Pons (tissue), 1 donor: ENCODE measurements at places on chromosomes 13 and 19.

DNA sequence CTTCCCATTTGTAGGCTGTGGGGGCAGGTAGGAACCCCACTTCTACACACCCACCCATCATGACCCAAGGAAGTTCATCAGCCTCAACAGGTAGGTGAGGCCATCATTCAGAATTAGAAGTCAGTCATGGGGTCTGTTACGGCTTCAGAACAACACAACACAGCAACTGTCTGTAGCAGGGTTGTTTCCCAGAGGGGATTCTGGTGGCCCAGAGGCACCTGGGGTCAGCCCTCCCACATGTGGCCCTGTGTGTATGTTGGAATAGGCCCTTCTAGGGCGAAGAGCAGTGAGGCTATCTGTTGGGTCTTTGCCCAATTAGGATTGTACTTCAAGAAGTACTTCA is 3.4 kb downstream of the IGFLR1 start:
- DNase-seq, result no peak

DNA sequence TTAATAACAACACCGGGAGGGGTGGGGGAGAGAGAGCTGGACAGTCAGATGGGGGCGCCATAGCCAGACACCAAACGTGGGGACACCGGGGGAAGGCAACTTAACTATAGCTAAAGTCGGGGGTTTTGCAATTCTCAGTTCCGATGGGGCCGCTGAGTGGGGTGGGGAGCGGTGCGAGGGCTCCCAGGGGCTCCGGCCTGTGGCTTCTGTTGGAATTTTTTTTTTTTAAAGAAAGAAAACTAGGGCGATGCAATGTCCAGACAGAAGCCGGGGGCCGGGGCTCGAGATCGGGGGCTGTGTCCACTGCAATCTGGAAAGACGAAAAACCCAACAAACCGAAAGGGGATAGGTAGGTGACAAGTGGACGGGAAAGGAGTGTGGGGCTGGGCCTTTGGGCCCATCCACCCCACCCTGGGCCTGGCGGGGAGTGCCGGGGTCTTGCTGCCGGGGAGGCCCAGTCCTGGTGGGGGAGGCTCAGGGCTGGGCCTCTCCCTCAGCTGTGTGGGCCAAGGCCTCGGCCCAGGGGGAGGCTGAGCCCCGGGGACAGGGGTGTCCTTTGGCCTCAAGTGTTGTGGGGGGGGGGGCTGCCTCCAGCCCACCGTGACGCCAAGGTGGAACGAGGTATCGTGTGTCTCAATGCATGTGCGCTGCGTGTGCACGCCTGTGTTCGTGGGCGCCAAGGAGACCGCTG is 17.3 kb downstream of the PRKCSH start:
- no peak for DNase-seq

GRCh38 chr13:44155422-44156293 is 218.0 kb upstream of the SERP2 start:
- DNase-seq, result peak; percentile 51

- DNase-seq, result no peak
Measured at GRCh38 chr19:39411081-39411831, 1.2 kb upstream of the PLEKHG2 start.

DNA sequence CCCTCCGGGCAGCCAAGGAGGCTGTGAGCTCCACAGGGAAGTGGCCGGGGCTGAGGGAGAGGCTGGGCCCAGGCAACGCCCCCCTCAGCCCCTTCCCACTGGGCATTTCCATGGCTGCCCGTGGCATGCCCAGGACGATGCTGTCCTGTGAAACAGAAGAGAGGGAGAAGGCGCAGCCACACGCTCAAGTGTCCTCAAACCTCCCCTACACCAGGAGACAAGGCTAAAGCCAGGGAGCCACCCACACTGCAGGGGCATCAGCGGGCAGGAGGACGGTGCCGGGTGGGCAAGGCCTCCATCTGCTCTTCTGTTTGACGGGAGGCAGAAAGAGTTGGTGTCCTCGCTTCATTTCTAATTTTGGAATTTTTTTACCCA is 14.2 kb upstream of the PROZ start:
- no peak for DNase-seq

- DNase-seq, result peak; percentile 34
Measured at GRCh38 chr13:27170516-27171243, 931 bp downstream of the USP12 start.

DNA sequence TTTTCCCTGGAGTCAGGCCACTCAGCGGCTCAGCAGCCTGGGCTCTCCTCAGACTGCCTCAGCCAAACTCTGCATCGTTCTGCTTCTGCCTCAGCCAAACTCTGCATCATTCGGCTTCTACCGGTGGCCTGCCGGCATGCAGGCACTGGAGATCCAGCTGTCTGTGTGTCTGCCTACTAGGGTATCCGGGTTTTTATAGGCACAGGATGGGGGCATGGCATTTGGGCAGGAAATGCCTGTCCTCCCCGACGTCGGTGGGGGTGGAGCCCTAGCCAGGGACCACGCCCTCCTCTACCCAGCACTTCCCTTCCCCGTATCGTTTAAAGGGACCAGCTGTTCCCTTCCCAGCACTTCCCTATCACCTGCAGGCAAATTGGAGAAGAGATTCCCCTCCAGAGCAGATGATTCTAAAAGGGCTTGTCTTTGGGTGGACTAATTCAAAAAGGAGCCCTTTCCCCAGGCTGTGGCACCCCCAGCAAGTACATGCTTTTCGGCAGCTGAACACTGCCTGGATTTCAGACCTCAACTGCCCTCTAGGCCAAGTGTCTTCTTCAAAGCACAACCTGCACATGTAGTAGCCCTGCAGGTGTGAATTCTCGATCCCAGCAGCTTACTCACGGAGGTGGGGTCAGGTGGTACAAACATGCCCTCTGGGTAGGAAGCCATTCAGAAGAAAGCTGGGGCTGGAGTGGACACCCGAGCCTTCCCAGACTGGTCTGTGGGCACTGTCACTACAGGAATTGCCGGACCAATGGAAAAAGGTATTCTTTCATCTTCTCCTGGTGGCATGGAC is 25.4 kb upstream of the GPR12 start:
- no peak for DNase-seq

- DNase-seq, result no peak
Measured at GRCh38 chr13:50128428-50128931, 113.2 kb downstream of the KCNRG start.

DNA sequence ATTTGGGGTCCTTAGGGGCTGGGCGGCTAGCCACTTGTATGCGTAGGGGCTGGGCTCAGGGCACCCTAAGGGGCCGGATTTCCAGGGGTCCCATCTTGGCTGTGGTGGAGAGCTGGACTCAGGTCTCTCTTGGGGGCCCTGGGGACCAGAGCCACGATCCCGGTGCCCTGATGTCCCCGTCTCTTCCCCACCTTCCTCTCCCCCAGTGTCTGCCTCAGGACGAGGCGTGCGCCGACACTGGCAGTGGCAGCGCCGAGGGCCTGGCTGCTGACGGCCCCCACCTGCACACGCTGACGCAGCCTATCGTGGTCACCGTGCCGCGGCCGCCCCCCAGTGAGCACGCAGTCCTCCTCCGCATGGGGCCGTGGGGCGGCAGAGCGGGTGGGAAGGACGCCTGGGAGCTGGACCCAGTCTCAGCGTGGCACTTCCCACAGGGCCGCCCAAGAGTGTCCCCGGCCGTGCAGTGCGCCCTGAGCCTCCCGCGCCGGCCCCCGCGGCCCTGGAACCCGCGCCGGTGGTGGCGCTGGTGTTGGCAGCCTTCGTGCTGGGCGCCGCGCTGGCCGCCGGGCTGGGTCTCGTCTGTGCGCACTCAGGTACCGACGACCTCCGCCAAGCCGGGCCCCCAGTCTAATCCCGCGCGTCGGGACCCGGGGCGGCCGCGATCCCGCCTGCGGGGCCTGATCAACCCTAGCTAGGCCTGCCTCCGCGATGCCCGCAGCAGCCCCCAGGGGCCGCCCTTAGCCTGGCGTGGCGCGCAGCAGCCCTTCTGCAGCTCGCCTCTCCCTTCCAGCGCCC is 2.7 kb upstream of the SNAPC2 start:
- DNase-seq, result no peak

- DNase-seq, result no peak
Measured at GRCh38 chr13:28620011-28620830, 38.7 kb upstream of the POMP start.

DNA sequence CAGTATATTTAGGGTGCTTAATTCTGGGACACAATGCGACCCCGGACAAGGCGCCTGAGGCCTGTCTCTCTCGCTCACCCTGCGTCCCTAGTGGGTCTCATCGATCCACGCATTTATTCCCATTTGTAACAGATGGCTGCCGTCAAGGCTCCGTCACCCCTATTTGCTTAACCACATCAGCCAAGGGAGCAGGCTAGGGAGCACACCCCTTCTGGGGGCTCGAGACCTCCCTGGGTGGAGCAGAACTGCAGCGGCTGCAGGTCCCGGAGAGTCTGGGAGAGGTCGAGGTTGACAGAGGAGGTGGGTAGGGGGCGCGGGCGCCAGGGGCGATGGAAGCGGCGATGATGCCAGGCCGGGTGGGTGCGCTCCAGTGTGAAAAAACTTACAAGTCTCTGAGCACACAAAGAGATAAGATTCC is 507 bp downstream of the ALG5 start:
- DNase-seq, result no peak

DNA sequence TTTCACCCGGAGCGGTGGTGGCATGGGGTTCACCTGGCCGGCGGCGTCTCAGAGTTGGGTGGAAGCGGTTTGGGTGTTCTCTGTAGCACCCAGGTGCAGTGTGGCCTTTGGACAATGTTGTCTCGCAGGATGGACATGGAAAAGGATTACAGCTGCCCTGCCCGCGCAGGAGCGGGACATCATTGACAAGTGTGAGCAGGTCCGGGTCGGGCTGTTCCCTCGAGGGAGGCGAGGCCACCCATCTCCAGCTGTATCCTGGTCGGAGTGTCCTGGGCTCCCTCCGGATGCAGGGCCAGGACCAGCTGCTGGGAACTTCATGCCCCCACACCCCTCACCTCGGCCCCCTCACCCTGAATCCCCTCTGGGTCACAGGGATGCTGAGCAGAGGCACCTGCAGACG is 7.8 kb upstream of the ZNF14 start:
- DNase-seq, result no peak

DNA sequence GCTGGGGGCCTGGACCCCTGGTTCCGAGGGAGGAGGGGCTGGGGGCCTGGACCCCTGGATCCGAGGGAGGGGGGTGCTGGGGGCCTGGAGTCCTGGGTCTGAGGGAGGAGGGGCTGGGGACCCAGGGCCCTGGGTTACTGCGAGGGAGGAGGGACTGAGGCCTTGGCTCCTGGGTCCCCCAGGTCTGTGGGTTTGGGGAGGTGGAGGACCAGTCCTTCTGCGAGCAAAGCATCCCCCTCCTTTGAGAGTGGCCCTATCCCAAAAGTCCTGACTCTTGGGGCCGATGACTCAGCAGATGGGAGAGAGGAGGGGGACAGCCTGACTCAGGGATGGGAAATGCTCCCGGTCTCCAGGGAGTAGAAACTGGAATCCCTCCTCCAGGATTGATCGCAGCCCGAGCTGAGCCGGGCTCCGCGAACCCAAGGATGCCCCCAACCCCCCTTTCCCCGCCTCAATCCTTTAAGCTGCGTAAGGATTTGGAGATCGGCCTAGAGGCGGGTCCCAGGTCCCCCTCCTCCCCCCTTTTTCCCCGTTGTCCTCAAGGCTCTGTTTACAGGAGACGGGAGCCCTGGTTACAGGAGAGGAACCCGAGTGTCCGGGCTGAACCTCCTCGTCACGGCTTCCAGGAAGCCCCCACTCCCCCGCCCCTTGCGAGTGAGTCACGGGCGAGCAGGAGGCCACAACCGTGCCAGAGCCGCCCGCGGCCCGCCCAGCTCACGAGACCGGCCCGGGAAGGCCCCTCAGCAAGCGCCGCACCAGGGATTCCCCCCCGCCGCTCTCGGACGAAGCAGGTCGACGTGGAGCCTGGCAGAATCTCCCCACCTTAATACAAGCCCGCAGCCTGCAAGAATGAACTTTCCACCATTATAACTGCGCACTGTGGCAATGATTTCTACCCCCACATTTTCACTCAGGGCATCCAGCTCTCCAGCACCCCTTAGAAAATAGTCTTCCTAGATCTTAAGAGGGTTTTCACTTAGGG is 3.0 kb upstream of the ZFP36 start:
- DNase-seq, result peak; percentile 70

- no peak for DNase-seq
Measured at GRCh38 chr19:13842291-13843103, 34.4 kb upstream of the NANOS3 start.

- no peak for DNase-seq
Measured at GRCh38 chr13:48403151-48403631, 9.7 kb downstream of the LPAR6 start.

DNA sequence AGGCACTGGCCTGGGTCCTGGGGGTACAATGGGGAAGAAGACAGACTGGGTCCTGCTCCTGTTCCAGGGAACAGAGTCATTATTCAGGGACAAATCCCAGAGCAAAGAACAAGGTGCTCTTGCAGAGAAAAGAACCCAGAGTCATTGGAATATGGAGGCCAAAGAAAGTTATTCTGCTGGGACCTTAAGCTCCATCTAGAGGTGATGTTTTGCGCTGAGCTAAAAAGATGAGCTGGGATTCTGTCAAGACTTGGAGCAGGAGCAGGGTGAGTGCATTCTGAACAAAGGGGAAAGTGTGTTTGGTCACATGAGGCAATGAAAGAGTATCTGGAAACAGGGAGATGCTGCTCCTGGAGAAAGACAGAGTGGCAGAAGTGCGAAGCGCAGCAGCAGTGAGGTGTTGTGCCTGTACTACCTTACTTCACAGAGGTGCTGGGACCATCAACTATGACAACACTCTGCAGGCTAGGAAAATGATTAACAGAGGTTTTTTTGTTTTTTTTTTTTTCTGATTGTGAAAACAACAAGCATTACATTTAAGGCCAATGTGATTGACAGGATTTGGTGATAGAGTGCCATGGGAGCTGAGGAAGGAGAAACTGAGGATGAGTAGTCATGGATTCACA is 95.3 kb upstream of the TNFSF11 start:
- no peak for DNase-seq

GRCh38 chr13:30808600-30808999 is 73.3 kb downstream of the ALOX5AP start:
- no peak for DNase-seq

DNA sequence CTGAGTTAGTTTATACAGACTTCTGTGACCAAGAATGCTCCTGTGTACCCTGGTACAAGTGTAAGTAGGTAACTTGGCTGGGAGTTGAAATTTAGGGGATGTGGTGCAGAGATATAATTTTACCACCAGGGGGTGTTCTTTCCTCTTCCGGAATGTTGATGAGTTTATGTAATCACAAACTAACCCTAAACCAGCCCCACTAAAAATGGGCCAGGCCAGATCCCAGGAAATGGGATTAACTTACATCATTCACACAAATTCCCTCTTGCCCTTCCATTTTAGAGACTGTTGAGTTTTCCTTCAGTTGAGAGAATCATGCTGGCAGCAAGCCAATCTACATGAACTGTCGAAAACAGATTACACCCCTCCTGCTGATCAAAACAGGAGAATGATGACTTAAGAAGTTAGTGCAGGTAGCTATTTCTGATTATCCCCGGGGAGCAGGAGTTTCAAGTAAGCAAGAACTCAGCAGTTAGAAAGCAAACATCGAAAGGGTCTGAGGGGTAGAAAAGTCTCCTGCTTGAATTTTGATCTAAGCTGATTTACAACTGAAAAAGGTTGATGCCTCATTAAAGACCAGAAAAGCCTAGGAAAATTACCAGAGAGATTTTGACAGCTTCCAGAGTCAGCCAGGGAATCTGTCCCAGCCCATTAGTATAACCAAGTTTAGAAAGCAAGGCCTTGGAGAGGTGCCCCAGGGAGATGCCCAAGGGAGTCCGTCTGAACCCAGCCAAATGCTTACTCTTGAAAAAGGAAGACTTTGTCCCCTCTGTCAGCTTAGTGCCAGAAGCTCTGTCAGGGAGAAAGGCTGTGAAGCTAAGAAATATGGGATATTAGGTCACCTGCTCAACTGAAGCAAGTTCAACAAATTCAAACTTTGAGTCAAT is 32.3 kb upstream of the MED4 start:
- peak; percentile 82 for DNase-seq

GRCh38 chr19:11737964-11738745 is 591 bp downstream of the ZNF823 start:
- no peak for DNase-seq

- no peak for DNase-seq
Measured at GRCh38 chr19:16159655-16160054, 13.7 kb downstream of the CIB3 start.
